Left lung (tissue), 14 donors: ENCODE measurements at places on chromosomes 12 and 14.
A peak's percentile ranks its signal among the peaks of the same experiment; 100 is the strongest.

DNA sequence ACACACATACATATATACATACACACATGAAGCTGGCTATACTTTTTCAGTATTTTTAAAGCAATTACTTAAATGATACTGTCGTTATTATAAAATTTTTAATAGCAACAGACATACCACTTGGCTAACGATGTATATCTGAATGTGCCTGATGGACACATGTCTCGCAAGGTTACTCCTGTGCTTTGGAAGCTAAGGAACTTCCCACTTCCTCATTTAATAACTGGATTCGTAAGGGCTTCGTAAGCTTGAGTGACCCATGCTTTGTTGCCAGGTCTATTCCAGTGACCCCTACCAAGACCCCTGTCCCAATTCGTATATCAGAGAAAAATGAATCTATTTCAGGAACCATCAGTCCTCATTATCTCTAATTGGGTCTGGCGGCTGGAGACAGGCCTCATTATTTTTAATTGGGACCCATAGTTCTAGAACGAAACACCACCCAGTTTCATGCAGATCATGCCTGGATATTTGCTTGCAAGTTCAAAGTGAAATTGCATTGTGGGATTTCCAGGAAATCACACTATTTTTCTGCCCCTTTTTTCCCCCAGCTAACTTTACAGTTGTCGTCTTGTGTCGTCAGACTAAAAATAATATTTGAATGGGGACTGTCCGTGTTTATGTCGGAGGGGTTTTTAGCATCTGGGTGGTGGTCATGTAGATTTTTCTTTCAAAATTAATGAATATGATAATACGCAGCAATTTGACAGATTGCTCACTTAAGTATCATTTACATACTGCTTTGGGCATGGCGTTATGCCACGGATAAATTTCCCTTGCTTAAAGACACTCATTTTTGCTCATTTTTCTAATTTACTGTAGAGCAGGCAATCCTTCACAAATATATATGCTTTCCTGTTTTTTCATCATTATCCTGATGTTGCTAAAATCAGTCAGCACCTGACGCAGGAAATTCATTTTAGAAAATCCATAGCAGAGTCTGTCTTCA, 17.1 kb upstream of the MYO1H start:
- H3K27ac ChIP-seq = no peak overlapping the region
- no peaks in the 10 kb centered on the region for H3K4me1 ChIP-seq
- H3K36me3 ChIP-seq = no peaks in the 10 kb centered on the region
- H3K4me3 ChIP-seq = no peak overlapping the region

- H3K4me1 ChIP-seq = peaks cover 29% of the 10 kb centered on the region
- no peak overlapping the region for H3K27ac ChIP-seq
- DNase-seq = no peak
- H3K36me3 ChIP-seq = no peaks in the 10 kb centered on the region
Observed at GRCh38 chr14:21109377-21110138, 8.7 kb downstream of the TMEM253 start.

DNA sequence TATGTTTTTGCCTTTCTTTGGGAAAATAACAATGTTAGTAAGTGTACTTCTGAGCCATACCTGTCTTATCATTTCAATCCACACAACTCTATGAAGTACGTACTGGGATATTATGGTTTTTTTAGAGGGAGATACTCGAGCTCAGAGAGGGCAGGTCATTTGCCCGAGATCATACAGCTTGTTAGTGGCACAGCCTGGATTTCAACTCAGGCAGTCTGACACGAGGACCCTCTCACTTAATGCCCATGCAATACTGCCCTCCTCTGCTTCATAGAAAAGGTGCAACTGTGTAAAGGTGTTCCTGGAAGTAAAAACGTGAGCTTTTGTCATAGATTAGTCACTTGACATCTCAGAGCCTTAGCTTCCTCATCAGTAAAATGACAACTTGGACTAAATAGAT, 128.0 kb downstream of the NDUFA12 start:
- no peak for DNase-seq
- peaks cover 4% of the 10 kb centered on the region for H3K4me1 ChIP-seq
- H3K27ac ChIP-seq = no peak overlapping the region
- peaks cover 22% of the 10 kb centered on the region for H3K27me3 ChIP-seq

DNA sequence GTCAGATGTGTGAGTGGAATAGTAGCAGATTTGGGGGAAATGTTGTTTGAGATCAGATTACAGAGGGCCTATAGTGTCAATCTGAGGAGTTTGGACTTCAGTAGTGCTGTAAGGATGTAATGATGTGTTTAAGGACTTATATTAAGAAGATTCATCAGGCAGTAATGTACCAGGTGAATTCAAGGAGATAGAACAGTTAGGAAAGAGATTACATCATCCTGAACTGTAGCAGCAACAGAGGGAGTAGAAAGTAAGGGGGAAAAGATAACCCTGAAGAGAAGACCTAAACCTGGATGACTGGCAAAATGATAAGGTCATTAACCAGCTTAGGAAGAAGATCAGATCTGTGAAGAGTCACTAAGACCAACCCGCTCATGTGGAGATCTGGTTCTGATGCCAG, 349.4 kb downstream of the PDZRN4 start:
- H3K27me3 ChIP-seq = no peaks in the 10 kb centered on the region
- no peak overlapping the region for H3K4me3 ChIP-seq
- DNase-seq = no peak

GRCh38 chr12:48349471-48349870, 1.2 kb downstream of the ZNF641 start:
- no peaks in the 10 kb centered on the region for H3K36me3 ChIP-seq
- H3K27ac ChIP-seq = peak overlapping the region; percentile 96
- H3K4me3 ChIP-seq = peak overlapping the region; percentile 72
- peaks cover 28% of the 10 kb centered on the region for H3K4me1 ChIP-seq
- no peak for DNase-seq
